ENCODE measurements at places on chromosomes 13 and 19.

GRCh38 chr13:46575818-46576221 is 22.9 kb downstream of the LRCH1 start:
- H3K27me3 ChIP-seq: no peaks in the 10 kb centered on the region
- H3K27ac ChIP-seq: no peak overlapping the region
- H3K4me3 ChIP-seq: no peak overlapping the region
- no peaks in the 10 kb centered on the region for H3K36me3 ChIP-seq
- H3K4me1 ChIP-seq: peaks cover 23% of the 10 kb centered on the region
- peak; percentile 41 for DNase-seq

DNA sequence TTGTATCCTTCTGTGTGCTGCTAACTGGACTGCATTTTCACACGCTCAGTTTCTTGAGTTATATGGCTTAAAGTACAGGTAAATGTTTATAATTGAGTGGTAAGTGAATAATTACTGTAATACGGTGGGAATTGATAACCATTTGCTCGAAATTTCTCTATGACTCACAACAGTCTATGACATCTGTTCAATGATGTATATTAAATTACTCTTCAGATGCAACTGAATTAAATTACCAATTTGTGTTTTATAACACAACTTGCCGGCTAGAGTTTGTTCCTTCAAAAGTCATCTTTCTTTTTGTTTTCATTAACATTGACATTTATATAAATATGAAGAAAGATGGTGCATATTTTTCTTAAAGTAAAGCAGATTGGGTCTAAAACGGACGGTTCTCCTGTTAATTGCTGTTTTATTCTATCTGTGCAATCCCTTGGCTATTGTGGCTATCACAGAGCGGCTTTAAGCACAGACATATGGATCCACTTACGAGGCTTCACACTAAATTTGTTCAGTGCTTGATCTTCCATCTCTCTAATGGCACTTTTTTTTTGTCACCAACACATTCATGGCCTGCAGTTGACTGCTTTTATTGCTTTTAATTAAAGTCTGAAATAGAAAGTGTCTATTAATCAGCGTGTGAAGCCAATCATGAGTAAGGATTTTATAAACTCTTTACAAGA is 1291.6 kb upstream of the SLC10A2 start:
- no peak overlapping the region for H3K27ac ChIP-seq
- H3K4me1 ChIP-seq: peaks cover 9% of the 10 kb centered on the region
- no peaks in the 10 kb centered on the region for H3K36me3 ChIP-seq

DNA sequence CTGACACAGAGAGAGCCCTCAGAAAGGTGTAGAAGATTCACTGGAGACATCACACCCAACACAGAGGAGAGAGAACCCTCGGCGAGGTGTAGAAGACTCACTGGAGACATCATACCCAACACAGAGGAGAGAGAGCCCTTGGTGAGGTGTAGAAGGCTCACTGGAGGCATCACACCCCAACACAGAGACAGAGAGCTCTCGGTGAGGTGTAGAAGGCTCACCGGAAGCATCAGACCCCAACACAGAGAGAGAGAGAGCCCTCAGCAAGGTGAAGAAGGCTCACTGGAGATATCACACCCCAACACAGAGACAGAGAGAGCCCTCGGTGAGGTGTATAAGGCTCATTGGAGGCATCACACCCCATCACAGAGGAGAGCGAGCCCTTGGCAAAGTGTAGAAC is 826.5 kb downstream of the UQCRFS1 start:
- no peak overlapping the region for H3K4me3 ChIP-seq
- no peak overlapping the region for H3K27ac ChIP-seq
- H3K27me3 ChIP-seq: no peaks in the 10 kb centered on the region
- H3K36me3 ChIP-seq: no peaks in the 10 kb centered on the region
- no peaks in the 10 kb centered on the region for H3K4me1 ChIP-seq
- DNase-seq: no peak

- peak; percentile 45 for DNase-seq
- no peaks in the 10 kb centered on the region for H3K4me1 ChIP-seq
- H3K4me3 ChIP-seq: no peak overlapping the region
- H3K27ac ChIP-seq: no peak overlapping the region
- no peaks in the 10 kb centered on the region for H3K27me3 ChIP-seq
- no peaks in the 10 kb centered on the region for H3K36me3 ChIP-seq
Observed at GRCh38 chr19:21483589-21484170, 21.7 kb upstream of the ZNF429 start.

DNA sequence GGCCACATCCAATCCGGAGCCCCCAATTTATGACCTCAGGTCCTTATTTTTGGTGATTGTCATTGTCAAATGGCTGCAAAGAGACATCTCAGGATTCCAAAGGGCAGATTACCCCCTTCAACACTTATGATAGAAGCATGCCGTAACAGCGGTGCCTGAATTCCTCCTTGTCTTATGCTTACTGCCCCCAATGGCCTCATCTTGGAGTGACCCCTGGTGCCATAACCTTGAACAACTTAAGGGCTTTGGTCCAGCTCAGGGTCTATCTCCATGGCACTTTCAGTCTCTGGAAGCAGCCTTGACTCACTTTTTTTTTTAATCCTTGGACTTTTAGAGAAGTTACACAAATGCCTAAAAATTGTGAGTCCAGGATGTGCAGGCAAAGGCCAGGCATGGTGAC is 171.6 kb upstream of the ZNF507 start:
- peaks cover 11% of the 10 kb centered on the region for H3K4me1 ChIP-seq
- no peak overlapping the region for H3K4me3 ChIP-seq
- H3K27ac ChIP-seq: no peak overlapping the region
- no peak for DNase-seq
- H3K27me3 ChIP-seq: no peaks in the 10 kb centered on the region

DNA sequence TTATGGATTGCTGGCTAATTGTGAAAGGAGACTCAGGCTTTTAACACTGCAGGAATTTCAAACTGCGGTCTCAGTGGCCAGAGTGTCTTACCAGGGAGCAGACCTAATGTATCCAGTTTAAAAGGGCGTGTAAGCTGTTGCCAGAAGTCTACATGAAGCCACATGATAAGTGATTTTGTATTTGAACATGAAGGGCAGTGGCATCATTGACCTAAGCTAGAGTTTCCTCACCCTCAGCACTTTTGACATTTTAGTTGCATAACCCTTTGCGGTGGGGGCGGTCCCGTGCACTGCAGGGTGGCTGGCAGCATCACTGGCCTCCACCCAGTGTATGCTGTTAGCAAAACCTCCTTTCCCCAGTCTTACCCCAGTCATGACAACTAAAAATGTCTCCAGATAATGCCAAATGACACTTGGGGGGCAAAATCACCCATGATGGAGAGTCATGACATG is 23.7 kb upstream of the GPR18 start:
- H3K36me3 ChIP-seq: no peaks in the 10 kb centered on the region
- peaks cover 24% of the 10 kb centered on the region for H3K4me1 ChIP-seq
- no peak overlapping the region for H3K4me3 ChIP-seq
- no peak overlapping the region for H3K27ac ChIP-seq
- H3K27me3 ChIP-seq: no peaks in the 10 kb centered on the region
- DNase-seq: no peak

DNA sequence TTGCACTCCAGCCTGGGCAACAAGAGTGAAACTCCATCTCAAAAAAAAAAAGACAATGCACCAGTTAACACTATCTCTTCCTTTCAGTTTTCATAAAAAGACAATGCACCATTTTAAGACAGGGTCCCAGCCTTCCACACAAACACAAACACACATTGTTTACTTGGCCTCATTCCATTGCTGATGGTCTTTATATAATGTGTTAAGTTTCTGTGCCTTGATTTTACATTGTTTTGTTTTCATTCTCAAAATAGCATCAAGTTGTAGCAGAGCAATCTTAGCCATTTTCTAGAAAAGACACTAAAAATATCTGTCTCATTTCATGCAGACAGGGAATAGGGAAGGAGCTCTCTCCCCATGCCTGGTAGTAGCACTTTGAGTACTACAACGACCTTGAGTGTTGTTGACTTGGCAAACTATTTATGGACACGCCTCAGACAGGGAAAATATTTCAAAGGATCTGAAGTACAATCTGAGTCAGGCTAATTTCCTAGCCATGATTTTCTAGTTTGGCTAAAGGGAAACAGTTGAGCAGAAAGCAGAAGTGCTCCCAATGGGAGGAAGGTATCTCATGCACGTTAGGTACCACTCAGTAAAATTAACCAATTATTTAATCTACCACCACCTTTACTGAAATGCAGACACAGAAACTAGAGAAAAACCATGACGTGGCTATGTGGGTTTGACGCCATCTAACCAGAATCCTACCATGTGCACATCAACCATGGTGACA is 120.6 kb downstream of the ABCC4 start:
- no peaks in the 10 kb centered on the region for H3K36me3 ChIP-seq
- no peak overlapping the region for H3K4me3 ChIP-seq
- H3K27me3 ChIP-seq: no peaks in the 10 kb centered on the region
- no peak for DNase-seq
- no peak overlapping the region for H3K27ac ChIP-seq

- H3K27me3 ChIP-seq: no peaks in the 10 kb centered on the region
- no peak overlapping the region for H3K4me3 ChIP-seq
- no peaks in the 10 kb centered on the region for H3K36me3 ChIP-seq
- H3K4me1 ChIP-seq: peaks cover 13% of the 10 kb centered on the region
- H3K27ac ChIP-seq: no peak overlapping the region
Observed at GRCh38 chr13:23654111-23655110, 84.2 kb downstream of the TNFRSF19 start.

DNA sequence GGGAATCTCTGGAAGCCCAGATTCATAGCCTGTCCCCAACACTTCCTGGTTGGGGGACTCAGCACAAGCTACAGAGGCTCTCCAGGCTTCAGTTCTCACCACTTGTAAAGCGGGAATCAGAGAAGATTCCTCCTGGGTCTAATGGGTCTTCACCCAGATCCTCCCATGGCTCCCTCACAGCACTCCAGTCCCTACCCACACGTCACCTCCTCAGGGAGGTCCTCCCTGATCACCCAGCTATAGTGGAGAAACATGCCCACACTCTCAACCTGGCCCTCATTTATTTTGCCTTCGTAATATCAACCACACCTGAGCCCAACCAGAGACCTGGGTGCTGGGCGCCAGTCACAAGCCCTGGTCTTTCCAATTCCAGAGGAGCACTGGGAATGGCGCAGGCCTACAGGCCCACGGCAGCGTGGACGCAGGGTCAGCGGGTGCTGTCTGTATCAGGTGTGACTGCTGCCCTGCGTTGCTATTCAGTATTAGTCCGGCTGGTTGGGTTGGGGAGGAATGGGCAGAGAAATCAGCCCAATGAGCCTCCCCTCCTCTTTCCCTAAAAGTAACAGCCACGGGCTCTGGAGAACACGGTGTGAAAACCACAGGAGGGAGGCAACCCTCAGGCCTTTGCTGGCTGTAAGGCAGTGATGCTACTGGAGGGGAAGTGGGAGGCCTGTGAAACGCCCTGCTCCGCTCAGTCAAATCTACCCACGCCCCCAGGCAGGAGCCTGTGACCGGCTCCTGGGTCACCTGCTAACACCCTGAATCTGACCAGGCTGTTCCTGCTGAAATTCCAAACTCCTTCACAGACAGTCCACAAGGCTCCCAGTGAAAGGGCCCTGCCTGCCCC is 5.2 kb downstream of the AKT2 start:
- H3K36me3 ChIP-seq: no peaks in the 10 kb centered on the region
- peaks cover 11% of the 10 kb centered on the region for H3K4me1 ChIP-seq
- no peak overlapping the region for H3K4me3 ChIP-seq

GRCh38 chr13:88817560-88817959 is 1146.4 kb downstream of the SLITRK5 start:
- no peak for DNase-seq
- no peaks in the 10 kb centered on the region for H3K27me3 ChIP-seq
- H3K4me3 ChIP-seq: no peak overlapping the region
- no peaks in the 10 kb centered on the region for H3K36me3 ChIP-seq
- H3K4me1 ChIP-seq: no peaks in the 10 kb centered on the region
- no peak overlapping the region for H3K27ac ChIP-seq

GRCh38 chr13:46229251-46229650 is 17.5 kb downstream of the LRRC63 start:
- H3K4me1 ChIP-seq: no peaks in the 10 kb centered on the region
- H3K36me3 ChIP-seq: no peaks in the 10 kb centered on the region
- no peak for DNase-seq
- no peak overlapping the region for H3K27ac ChIP-seq

- peaks cover 5% of the 10 kb centered on the region for H3K36me3 ChIP-seq
- H3K4me1 ChIP-seq: peaks cover 8% of the 10 kb centered on the region
- no peak overlapping the region for H3K27ac ChIP-seq
- DNase-seq: no peak
- H3K27me3 ChIP-seq: no peaks in the 10 kb centered on the region
- H3K4me3 ChIP-seq: peak overlapping the region; percentile 59
Observed at GRCh38 chr13:114315074-114315785, 927 bp downstream of the CHAMP1 start.

DNA sequence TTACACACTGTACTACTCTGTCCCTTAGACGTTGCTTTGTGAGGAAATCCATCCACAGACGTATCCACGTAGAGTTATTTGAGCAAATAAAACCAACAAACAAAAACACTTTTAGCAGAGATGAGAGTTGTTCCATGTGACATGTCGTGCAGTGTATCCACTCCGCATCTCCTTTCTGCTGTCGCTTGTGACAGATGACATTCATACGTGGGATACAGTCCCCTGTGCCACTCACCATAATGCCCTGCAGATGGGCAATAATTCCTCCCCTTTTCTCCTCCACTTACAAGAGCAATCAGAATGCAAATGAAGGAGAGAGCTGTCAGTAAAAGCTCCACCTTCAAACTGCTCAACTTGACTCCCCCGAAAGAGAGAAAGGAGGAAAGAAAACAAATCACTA is 26.0 kb downstream of the IRS2 start:
- H3K27ac ChIP-seq: no peak overlapping the region
- peaks cover 15% of the 10 kb centered on the region for H3K4me1 ChIP-seq
- no peak for DNase-seq
- H3K36me3 ChIP-seq: no peaks in the 10 kb centered on the region
- H3K4me3 ChIP-seq: no peak overlapping the region
- no peaks in the 10 kb centered on the region for H3K27me3 ChIP-seq

DNA sequence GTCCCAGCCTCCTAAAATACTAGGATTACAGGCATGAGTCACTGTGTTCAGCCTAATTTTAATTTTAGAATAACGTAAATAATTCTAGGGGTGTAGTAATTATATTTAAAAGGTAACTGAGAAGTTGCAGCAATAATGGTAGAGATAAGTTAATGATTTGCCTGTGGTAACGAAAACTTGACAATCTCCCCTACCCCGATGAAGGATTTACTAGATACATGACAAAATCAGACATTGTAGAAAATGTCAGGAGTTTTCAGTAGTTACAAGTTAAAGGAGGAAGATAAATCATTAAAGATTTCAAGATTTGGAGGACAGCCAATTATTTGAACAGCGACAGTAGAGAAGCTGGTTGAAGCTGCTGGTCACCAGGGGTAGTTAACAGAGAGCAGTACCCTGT is 652.2 kb upstream of the PCDH20 start:
- H3K36me3 ChIP-seq: no peaks in the 10 kb centered on the region
- no peaks in the 10 kb centered on the region for H3K4me1 ChIP-seq
- no peak overlapping the region for H3K4me3 ChIP-seq
- H3K27ac ChIP-seq: no peak overlapping the region
- no peak for DNase-seq
- no peaks in the 10 kb centered on the region for H3K27me3 ChIP-seq
